NCI-H748 treated with DMSO at 0.1 percent for 48 hours (cell line): ENCODE measurements at places on chromosomes 5 and 9.

DNA sequence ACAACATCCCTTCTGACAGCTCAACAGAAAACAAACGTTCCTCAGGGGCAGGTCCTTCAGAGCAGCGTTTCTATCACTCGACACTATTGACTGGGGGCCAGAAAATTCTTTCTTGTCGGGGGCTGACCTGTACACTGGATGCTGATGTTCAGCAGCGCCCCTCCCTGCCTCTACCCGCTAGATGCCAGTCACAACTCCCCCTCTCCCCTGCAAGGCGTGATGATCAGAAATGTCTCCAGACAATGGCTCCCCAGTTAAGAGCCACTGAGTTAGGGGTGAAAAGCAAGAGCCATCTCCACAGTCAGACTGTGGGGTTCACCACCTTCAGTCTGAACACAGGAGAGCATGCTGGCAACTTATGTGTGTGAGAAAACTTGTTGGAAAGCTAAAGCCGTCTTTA is 39.8 kb downstream of the SERINC5 start:
- DNase-seq, result no peak

- no peak for DNase-seq
Observed at GRCh38 chr9:7258688-7259396, 501.1 kb downstream of the KDM4C start.

DNA sequence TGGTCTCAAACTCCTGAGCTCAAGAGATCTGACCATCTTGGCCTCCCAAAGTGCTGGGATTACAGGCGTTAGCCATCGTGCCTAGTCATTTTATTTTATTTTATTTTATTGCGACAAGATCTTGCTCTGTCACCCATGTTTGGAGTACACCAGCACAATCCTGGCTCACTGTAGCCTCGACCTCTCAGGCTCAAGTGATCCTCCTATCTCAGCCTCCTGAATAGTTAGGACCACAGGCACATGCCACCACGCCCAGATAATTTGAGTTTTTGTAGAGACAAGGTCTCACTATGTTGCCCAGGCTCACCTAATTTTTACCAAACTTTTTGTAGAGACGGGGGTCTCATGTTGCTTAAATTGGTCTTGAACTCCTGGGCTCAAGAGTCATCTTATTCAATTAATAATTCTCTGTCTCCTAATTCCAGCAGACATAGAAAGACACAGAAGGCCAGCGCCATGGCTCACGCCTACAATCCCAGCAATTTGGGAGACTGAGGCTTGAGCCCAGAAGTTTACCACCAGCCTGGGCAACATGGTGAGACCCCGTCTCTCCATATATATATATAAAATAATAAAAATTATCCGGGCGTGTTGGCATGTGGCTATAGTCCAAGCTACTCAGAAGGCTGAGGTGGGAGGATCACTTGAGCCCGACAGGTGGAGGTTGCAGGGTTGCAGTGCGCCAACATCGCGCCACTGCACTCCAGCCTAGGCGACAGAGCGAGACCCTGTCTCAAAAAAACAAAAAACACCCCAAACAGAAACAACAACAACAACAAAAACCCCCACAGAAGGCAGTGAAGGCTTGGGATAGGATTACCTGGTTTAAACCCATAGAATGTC is 1.0 kb upstream of the UBAP1 start:
- no peak for DNase-seq

DNA sequence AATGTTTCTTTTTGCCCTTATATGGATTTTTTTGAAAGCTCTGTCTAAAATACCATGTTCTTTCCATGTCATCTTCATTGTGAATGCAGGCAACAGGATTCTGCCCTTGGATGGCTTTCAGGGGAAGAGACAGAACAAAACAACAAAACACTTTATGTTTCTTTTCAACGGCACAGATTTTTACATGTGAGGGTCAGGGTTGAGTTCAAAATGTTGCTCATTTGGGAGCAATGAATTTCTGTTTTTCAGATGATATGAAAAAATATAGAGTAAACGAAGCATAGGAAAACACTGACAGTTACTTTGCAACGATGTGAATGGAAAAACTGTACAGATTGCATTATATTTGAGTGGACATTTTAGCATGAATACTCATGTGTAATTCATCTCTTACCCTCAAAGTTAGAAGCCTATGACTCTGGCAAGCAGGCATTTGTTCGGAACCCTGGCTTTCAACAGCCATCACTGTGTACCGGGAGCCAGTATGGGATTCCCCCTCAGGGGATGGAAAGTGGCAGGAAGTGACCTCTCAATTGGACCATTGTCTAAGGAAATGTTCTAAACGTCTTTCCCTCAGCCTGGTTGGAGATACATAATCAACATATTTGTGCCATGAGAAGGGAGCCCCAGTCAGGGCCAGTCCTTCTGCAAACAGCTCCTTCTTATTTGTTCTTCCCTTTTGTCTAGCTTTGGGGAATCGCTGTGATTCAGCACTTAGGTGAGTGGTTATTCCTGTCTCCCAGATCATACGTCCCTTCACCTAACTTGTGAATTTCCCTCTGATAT is 153.9 kb upstream of the MEF2C start:
- no peak for DNase-seq

DNA sequence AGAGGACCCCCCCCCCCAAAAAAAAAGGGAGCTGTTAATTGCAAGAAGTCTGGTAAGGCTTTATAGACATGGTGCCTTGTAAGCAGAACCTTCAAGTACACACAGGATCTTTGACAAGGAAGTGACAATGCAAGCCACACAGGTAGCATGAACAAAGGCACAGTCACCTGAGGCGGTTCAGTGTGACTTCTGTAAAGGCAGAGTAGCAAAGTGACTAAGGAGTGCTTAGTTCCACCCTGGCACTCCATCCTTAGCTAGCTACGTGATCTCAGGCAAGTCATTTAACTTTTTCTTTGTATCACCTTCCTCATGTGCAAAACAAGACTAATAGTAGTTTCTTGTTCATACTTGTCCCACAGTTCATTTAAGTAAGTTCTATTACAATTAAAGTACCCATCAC is 282.0 kb downstream of the PRELID2 start:
- DNase-seq, result no peak

- DNase-seq, result no peak
Observed at GRCh38 chr9:131144201-131144600, 18.8 kb downstream of the NUP214 start.

- DNase-seq, result no peak
Observed at GRCh38 chr5:53817183-53817582, 256.7 kb downstream of the NDUFS4 start.

- DNase-seq, result no peak
Observed at GRCh38 chr5:176861276-176861675, 37.9 kb downstream of the HK3 start.

DNA sequence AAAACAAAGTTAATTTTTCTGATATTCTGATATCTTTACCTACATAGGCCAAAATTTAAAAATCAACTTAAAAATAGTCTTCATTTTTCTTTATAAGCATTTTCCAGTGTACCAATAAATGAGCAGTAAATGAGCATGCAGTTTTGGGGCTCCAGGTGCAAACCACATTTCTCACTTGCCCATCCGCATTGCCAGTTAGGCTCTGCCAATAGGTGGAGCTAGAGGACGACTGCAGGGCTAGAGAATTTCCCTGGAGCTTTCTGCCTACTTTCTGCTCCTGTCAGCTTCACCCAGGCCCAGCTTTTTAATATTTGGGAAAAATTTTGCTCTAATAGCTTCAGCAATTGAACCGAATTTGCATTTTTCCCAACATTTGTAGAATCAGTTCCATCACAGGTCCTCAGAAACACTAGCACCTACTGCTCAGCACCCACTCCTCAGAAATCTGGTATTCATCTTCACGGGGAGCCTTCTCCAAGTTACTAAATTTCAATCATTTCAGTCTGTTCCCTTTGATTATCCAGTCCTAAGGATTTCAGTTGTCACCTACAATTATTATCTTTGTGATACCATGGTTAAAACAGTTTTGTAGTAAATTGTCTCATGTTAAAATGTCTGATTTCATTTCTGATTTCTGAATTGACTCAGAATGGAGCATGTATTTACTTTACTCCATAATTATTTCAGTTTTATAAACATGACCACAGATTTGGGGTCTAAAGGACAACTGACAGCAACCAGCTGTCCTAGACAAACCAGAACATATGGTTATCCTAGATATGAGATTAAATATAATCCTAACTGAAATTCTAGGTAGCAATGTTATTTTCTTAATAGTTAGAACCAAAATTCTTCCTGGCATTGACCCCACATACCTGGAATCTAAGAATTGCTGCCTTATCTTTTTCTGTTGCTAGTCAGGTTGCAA is 104.6 kb upstream of the FAM174A start:
- peak; percentile 55 for DNase-seq

GRCh38 chr9:69932901-69933300 is 110.7 kb upstream of the MAMDC2 start:
- no peak for DNase-seq

DNA sequence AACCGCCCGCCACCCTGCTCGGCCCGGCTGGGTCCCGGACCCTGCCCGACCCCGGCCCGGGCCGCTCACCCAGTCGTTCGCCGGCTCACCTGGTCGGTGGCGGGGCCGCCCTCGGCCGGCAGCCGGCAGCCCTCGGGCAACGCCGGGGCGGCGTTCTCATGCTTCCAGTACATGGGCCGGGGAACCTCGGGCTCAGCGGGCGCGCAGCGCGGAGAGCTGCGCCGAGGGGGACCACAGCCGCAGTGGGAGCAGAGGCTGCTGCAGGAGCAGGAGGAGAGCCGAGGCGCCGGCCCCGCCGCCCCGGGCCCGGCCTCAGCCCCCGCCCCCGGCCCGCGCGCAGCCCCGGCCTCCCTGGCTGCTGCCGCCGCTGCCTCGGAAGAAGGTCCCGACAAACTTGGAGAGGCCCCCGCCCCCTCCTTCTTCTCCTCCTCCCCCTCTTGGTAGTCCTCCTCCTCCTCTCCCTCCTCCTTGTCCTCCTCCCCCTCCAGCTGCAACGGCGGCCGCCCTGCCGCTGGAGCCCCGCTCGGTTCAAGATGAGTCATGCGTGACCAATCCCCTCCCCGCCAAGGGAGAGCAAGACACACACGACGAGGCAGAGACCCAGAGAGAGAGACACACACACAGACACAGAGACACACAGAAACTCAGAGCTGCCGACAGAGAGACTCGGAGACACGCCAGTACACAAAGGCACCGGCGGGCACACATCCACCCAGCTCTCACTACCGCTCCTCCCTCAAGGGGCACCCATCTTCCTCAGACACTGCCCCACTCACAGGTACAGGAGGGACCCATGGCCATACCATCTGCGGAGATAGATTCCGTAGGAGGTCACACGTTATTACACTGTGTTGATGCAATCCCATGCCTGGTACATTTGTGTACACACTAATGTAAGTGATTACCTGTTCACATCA is at the start of gene LHX6:
Gene LHX6 (minus strand): TSS at position 390 of the 917 bp plus-strand sequence. CDS start 217 bp downstream, at position 173.
- DNase-seq, result no peak

GRCh38 chr9:88529496-88529895 is 5.5 kb upstream of the NXNL2 start:
- DNase-seq, result no peak

GRCh38 chr5:106392766-106393165 is 1278.0 kb downstream of the EFNA5 start:
- no peak for DNase-seq

DNA sequence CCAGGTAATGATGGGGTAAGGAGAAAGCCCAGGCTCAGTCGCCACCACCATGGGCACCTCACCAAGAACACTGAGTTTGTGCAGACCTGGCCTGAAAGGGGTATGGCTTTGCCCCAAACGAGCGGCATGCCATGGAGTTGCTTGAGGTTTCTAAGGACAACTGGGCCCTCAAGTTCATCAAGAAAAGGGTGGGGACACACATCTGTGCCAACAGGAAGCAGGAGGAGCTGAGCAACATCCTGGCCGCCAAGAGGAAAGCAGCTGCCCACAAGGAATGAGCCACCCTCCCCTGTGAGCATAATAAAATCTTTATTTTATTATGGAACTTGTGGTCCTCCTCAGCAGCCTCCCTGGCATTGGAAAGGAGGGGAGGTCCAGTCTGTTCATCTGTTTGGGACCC is 23.8 kb downstream of the CD14 start:
- DNase-seq, result no peak

- DNase-seq, result no peak
Observed at GRCh38 chr5:31751610-31752009, 112.7 kb downstream of the PDZD2 start.
